CD4-positive, alpha-beta T cell (primary cell): ENCODE measurements at places on chromosomes 7 and 10.
A peak's percentile ranks its signal among the peaks of the same experiment; 100 is the strongest.

DNA sequence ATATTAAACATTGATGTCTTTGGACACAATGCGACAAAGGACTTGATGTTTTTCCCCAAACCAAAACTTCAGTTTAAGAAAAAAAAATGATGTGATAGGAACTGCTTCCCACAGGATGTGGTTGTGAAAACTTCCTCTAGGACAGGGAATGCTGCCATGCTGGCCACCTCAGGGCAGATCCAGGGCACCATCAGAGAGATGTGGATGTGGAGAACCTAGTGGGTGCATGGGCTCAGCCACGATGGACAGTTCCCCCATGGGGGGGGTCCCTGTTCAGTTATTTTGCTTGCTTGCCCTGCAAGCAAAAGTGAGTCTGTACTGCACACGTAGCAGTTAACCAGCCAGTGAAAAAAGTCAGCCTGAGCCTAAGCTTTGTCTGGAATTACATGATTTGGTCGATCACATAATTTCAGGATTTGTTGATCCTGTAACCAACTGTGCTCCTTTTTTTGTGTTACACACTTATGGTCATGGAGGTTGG lies 36.3 kb downstream of the LAMB4 start:
- no peak for DNase-seq

- no peak for DNase-seq
Measured at GRCh38 chr7:47026780-47027361, 555.0 kb downstream of the TNS3 start.

- DNase-seq = no peak
Measured at GRCh38 chr10:60282771-60283353, 106.8 kb downstream of the ANK3 start.

GRCh38 chr10:114810926-114811325 lies 10.7 kb upstream of the FHIP2A start:
- DNase-seq = peak; percentile 51

DNA sequence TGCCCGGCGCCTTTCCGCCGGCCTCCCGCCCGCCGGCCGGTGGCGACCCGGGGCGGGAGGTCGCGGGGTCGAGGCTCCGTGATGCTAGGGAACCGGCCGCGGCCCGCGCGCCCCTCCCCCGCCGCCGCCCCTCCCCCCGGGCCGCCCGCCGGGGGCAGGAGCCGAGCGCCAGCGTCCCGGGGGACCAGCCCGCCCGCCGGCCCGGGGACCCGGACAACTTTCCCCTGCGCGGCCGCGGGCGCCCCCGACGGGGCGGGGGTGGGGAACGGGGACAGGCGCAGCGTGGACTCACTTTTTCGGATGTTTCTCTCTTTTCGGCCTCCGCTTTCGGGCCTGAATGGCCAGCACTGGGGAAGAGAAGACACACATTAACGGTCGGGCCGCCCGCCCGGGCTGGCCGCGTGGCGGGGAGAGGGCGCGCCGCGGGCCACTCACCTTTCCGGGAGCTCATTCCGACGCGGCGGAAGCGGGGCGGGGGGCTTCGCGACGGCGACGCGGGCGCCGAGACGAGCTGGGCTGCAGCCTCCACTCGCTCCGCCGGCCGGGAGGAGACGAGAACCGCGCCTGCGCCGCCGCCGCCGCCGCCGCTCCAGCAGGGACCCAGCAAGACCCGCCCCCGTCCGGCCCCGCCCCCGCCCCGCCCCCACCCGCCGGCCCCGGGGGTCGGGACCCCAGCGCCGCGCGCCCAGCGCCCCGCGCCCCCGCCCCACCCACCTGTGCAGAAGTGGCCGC lies at the start of gene SRPK2:
Gene SRPK2 (minus strand): TSS at position 566 of the 732 bp plus-strand sequence.
- DNase-seq = peak; percentile 88

DNA sequence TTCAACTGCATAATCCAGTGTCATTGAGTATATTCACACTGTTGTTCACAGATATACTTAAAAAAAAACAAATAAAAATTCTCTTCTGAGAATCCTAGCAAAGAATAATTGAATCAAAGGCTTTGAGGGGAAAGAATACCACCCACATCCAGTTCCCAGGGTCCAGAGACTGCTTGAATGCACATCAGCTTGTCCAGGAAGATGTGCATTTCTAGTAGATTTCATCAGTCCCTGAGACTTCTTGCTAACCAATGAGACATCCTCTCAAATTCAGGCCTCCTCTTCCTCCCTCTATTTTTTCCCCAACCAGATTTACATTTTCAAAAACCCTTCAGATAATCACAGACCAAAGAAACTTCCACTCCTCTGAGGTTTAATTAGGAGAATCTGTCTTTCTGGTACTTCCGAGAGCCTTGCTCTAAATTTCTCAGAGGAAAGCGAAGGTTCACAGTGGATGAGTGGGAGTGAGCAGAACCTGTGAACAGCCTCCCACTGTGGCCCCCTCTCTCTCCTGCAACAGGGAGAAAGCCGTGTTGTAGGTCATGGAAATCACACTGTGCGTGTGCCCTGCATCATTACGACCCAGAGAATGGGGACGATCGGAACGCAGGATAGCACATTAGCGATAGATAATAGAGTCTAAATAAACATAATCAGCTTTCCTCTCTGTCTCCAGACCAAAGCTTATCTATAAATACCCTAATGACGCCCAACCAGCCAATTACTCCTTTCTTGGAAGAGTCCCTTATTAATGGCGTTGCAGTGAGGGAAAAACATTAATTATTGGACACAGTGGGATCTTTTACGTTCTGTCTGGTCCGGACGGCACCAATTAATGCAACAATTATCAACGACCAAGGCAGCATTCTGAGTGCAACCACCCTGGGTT lies 212.5 kb downstream of the EMX2 start:
- DNase-seq = no peak
